ENCODE measurements at places on chromosomes 4 and X.

- no peak for DNase-seq
Measured at GRCh38 chr4:39682138-39682537, 15.8 kb upstream of the UBE2K start.

DNA sequence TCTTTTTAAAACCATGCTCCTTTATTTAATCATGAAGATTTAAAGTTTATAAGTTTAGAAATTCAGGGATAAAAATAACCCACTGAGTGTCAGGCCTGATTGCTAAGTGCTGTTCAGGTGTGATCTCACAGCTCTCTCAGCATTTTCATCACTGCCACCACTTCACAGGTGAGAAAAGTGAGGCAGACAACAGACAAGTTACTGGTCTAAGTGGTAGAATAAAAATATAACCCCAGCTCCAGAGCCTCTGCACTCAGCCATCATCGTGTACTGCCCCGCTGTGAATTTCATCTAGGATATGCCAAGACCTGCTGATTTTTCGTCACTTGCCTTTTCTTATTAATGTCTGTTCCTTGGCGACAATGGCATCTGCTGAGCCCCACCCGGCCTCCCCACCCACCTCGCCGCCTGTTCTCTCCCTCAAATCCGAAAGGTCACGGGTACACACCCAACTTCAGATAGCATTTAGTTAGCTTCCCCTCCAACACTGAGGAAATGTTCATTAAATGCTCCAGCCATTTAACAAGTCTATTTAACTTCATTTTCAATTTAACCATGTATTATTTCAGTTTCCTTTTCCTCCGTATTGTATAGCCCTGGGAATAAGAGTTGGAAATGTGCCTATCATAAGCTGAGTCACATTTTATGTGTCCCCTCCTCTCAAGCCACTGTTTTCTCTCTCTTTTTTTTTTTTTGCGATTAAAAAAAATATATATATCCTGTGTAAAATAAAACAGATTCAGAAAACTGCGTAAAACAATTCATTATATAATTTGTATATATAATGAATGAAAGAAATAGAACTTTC is 236.5 kb downstream of the CBR4 start:
- no peak for DNase-seq

- DNase-seq: no peak
Measured at GRCh38 chr4:22573198-22573597, 57.3 kb upstream of the ADGRA3 start.

DNA sequence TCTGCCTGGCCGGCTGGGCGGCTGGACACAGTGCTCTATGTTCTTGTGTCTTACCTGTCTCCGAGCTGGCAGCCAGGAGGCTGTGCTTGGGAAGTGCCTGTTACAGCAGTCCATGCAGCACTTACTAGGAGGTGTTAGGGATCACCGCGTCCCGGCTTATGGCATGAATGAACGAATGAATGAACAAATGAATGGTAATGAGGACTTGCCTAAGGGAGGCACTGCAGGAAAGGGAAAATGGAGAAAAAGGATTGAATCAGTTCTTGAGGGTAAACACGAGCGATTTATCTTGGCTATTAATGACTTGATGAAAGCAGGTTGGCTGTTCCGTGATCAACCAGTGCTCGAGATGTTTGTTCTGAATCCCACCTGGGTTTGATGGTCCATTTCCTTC is 31.1 kb downstream of the TBC1D14 start:
- DNase-seq: no peak

- no peak for DNase-seq
Measured at GRCh38 chrX:103533511-103534216, 14.4 kb upstream of the RAB40A start.

DNA sequence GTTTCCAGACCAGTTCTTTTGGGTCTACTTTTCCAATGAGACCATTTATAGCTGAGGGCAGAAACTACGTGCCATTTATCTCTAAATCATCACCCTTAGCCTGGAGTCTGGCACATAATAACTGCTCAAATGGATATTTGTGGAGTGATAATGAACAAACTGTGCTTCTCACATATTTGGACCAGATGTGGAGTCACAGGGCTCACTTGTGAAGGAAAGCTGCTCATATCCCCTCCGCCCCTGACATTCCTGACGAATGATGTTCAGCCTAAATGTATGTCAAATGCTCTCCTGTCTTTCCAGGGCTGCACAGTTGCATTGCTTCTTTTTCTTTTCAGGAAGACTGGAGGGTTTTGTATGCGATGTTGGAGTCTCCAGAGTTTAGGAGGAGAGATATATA is 110.1 kb downstream of the GBA3 start:
- no peak for DNase-seq

DNA sequence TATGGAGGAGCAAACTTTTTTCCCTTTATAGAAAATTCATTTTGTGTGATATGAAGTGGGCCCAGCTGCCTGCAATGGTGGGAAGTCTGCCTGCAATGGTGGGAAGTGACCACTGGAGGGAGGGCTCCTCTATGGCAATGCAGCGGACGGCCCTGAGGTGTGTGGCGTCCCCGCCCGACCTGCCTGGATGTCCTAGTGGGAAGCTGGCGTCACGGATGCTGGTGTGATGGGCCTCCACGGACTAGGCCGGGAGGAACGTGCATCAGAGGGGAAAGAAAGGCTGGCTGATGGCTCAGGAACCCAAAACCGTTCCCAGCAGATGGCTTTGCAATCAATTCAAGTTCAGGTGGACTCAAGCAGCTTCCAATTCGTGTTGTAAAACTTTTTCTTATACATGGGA is 177.9 kb downstream of the AFAP1 start:
- DNase-seq: peak; percentile 82

GRCh38 chr4:23368081-23368697 is 521.7 kb downstream of the PPARGC1A start:
- DNase-seq: no peak

DNA sequence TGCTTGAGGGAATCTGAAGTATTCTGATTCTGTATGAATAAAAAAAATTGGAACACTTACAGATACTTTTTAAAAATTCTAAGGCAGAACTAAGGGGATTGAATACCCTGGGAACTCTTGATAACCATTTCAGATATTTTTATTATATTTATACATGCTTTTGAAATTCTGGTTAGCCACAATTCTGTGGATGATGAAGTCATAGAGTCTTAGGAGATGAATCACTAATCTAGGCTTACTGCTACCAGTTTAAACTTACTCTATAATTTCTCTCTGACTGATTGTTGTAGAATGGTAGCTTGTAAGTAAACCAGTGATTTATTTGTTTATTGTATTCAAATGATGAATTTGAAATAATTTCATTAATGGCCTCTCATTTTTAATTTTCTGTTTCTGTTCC is 11.4 kb upstream of the SLAIN2 start:
- no peak for DNase-seq

DNA sequence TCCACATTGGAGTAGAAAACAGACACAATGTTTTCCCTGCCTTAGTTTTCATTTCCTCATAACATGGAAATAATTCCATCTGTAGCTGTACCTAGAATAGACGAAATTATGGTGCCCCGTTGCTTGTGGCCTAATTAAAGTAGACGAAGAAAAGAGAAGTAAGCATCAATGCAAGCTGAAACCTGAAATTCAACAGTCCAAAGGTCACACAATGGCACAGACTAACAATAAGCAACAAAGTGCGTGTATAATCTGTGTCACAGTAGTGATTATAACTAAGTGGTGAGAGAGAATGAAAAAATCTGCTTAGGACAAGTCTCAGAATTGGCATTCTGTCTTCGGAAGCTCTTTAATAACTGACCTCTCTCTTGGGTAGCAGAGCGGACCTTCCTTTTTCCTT is 24.3 kb downstream of the MAGEB17 start:
- no peak for DNase-seq

DNA sequence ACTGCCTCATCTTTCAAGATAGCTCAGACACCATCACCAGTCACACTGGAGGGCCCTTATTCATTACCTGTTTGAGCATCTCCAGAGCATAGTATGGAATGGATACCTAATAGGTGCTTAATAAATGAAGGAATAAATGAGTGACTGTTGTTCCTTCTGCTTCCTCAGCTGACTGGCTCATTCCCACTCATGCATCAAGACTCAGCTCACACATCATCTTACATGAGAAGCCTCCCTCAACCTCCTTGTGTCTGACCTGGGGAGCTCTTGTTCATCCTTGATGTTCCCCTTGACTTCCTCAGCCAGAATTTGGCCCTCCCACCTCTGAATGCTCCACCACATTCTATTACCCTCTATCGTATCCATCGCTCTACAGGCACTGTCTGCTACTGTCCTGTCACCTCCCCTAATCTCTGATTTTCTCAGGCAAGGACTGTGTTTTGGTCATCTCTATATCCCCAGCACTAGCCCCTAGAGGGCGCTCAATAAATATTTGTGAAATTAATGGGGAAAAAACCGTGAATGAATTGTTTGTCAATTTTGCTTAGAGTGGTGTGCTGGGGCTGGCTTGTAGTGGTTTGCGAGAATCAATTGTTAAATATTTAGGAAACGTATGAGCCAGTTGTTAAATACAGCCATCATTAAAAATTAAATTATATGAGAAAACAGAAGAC is 88.3 kb downstream of the NHSL2 start:
- DNase-seq: no peak

GRCh38 chr4:158129694-158130093 is 43.1 kb downstream of the GASK1B start:
- DNase-seq: no peak

- no peak for DNase-seq
Measured at GRCh38 chrX:38260231-38260630, 39.6 kb upstream of the SRPX start.

- no peak for DNase-seq
Measured at GRCh38 chrX:133681421-133681820, 266.1 kb upstream of the GPC4 start.

DNA sequence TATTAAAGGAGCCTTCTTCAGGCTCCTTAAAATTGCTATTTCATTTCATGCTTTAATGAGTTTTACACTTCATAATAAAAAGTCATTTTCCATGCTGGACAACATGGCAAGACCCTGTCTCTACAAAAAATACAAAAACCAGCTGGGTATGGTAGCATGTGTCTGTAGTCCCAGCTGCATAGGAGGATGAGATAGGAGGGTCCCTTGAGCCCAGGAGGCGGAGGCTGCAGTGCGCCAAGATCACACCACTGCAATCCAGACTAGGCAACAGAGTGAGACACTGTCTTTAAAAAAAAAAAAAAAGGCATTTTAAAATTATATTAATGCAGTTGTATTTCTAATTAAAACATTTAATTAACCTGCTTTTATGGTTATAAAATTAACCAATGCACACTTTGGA is 49.2 kb downstream of the PDS5A start:
- no peak for DNase-seq

GRCh38 chr4:150960818-150961217 is 54.3 kb downstream of the LRBA start:
- peak; percentile 15 for DNase-seq

DNA sequence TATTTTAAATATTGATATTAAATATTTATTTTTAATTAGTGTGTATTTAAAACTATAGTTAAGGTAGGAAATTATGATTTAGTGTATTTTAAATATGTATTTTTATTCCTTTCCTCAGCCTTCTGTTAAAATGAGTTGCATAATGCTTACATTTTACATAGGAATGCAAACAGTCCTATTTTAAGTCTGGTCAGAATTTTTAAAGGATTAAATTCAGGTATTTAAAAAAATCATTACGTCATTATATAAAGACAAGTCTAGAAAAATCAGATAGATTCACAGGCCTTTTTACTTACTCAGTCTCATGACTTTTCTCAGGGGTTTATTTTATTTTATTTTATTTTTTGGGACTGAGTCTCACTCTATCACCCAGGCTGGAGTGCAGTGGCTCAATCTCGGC is 50.4 kb upstream of the RPA4 start:
- DNase-seq: no peak

DNA sequence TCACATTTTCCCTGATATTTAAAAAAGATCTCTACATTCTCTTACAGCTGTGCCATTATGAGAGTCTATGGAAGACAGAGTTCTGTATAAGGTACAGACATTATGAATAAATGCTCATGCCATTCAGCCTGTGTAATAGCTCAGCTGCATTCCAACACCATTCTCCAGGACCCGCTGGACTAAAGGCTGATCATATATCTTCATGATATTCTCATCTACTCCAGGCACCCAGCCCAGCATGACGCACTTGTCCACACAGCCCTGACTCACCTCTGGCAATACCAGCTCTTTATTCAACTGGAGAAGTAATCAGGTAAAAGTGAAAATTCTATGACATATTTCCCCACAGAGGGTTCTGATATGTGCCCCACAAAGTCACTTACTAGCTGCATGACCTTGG is 437.5 kb upstream of the FGF16 start:
- DNase-seq: no peak

- DNase-seq: no peak
Measured at GRCh38 chr4:145436796-145437195, 44.9 kb upstream of the SMAD1 start.

DNA sequence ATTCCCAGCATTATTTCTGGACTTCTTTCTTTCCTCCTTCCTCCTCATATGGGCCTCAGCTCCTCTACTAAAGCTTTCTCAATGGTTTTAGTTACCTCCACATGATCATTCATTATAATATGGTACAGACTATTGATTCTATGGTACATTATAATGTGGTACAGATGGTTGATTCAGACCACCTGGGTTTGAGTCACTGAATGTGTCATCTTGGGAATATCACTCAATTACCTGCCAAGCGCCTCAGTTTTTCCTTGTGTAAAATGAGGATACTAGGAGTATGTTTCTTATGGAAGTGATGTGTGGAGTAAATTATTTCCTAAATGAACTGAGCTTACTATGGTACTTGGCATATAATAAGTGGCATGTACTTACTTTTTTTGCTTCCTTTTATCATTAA is 27.7 kb downstream of the SLIT2 start:
- no peak for DNase-seq

- DNase-seq: no peak
Measured at GRCh38 chrX:40727093-40727492, 8.2 kb downstream of the MED14 start.

- no peak for DNase-seq
Measured at GRCh38 chr4:125420526-125420925, 105.8 kb downstream of the FAT4 start.

DNA sequence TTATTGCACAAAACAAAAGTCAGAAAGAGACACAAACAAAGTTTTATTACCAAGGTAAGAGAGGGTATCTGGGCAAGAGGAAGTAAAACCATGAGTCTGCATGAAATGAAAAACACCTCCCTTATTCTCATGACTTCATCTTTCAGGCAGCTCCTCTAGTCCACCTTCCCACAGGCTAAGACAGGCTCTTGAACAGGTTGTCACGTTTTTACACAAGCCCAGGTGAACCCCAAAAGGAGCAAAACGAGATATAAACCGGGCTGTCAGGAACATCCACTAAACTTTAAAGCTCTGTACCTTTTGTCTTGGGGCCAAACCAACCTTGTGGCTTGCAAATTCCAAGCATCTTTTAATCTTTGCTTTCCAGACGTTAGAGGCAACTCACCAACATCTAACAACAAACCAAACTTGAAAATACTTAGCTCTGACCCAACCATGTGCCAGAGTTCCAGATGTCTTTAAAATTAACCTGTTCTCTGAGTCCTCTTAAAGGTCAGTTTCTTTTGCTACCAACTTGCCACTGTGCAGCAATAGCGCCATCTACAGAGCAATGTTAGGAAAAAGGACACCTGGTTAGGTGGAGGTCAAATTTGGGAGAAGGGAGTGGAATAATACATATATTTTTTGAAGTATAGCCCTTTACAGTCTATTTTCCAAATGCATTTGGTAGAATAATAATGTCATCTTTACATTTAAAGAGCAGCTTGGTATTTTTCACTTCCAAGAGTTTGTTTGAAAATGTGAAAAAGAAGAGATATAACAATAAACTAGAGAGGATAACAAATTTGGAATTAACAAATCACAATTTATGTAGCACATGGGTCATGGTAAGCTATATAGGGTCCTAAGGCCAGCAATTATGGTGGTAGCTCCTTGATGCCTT is 73.1 kb downstream of the QRFPR start:
- no peak for DNase-seq

Measured in GM12891 (cell line).